ENCODE measurements at places on chromosomes 1 and 21.

DNA sequence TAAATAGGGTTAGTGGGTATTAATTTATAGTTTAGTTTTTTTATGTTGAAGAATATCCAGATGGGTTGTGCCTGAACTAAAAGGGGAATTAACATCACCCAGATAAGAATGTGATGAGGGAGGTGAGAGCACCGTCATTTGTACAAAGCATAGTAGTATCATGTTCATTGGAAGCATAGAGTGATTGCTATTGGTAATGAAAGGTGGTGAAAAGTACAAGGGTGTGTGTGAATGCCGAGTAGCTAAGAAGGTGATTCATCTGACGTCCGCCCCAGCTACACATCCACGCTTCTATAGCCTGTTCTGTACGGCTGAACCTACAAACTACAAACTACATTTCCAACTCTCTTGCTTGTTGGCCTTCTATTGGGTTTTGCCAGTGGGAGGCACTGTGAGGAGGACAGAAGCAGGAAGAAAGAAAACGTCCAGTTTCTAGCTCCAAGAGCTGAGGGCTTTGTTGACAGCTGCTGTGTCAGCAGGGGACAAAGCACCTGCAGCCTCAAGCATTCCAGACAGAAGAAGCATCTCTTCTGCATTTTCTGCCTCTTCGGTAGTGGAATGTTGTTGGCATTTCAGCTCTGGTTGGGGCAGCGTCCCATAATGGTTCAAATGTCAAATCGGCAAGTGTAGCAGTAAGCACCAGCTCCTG is 404.8 kb downstream of the KCTD3 start:
- DNase-seq, result no peak

DNA sequence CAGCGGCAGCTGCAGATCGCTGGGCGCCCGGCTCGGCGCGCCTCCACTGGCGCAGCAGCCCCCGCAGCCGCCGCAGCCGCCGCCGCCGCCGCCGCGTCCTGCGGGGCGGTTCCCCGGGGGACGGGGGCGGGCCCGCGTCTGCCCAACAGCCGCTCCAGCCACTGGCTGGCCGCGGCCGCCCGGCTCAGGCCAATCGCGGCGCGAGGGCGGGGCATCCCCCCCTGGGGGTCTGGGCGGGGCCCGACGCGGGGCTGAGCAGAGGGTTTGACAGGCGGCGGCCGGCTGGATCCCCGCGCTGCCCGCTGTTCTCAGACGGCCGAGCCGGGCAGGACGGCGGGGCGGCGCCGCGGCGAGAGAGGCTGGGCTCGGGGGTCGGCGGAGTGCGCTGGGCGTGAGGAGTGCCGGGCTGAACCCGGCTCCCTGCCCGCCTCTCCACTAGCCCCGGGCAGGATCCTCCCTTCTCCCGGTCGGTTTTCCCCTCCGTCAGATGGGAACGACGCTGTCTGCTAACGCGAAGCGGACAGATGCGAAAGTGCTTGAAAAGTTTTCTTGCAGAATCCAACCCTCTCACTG is at the start of gene GLIS1:
TSS of gene GLIS1 (minus strand) at position 56 of the 573 bp plus-strand sequence. CDS start 1,100 bp downstream, outside the sequence.
- no peak for DNase-seq

GRCh38 chr1:16198444-16199156 is 13.9 kb downstream of the ARHGEF19 start:
- no peak for DNase-seq

DNA sequence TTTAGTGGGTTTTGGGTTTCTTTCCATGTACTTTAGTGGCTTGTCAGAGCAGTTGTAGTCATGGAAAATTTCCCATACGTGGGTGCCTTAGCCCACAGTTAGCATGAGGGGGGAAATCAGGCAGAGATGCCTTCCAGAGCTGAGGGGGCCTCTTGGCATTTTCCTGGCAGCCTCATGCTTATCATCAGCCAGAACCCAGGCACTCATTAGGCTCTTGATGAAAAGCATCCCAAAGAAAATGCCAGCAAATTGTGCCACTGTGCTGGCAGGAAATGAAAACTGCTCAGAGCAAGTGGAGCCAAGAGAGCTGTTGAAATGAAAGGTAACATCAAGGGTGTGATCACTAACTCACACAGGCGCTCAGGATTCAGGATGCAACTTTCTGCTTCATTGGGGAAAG is 128.0 kb downstream of the TNNI3K start:
- no peak for DNase-seq

DNA sequence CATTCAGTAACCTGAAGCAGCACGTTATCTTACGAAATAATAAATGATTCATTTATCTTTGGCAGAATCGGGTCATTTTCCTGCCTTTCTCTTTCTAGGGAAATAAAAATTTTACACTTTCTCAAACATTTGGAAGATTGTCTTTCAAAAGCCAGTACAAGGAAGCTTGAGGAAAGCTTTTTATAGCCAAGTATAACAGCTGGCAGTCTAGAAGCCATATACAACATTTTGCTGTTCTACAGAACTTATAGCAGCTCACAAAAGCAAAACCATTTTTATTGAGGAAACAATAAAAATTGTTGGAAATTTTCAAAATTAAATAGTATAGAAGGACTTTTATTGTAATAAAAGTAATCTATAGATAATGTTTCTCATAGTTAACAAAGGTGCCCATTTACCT is 448.6 kb downstream of the SMYD3 start:
- no peak for DNase-seq

DNA sequence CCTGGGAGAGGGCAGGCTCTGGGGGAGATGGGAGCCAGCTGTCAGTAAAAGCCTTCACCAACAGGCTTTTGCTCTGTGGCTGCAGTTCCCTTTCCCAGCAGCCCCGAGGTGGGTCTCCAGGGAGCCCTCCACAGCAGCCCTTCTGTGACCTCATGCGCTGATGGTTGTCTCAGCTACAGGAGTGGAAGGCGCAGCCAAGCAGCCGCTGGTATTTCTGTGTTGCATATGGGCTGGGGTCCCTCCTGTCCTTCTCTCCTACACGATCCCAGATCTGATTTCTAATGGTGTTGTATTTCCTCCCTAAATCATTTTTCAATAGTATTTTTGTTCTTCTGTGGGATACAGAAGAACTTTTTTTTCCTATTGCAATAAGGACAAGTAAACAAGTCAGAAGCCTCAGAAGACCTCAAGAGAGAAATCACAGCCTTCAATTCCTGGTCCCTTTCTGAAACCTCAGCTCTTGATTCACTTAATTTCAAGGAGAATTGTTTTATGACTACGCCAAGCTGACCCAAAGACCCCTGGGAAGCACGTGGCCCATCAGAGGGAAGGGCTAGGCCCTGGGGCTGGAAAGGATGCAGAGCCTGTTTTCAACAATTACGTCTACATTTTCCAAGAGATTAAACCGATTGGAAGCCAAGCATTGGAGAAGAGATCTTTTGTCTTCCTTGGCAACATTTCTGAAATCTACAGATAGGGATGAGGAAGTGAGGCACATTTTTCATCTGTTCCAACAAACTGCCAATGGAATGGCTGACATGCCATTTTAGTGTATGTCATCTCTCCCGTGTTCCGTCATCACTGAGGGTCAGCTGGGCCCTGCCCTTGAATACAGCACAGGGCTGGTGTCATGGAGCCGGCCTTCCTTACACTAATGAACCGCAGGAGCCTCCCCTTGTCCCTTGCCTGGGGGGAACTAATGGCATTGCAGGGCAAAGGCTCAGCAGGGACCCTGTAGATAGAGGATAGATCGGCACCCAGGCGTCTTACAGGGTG is 42.0 kb upstream of the SCCPDH start:
- no peak for DNase-seq

DNA sequence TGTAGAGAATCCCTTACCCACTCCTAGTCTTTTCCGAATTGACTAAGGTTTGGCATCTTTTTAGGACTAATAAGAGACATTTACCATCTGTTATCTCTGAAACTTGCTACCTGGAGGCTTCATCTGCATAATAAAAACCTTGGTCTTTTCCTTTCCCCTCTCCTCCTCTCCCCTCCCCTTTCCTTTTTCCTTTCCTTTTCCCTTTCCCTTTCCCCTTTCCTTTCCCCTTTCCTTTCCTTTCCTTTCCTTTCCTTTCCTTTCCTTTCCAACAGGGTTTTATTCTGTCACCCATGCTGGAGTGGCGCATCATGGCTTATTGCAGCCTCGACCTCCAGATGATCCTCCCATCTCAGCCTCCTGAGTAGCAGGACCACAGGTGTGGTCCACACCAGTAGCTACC is 195.7 kb downstream of the RYR2 start:
- no peak for DNase-seq

DNA sequence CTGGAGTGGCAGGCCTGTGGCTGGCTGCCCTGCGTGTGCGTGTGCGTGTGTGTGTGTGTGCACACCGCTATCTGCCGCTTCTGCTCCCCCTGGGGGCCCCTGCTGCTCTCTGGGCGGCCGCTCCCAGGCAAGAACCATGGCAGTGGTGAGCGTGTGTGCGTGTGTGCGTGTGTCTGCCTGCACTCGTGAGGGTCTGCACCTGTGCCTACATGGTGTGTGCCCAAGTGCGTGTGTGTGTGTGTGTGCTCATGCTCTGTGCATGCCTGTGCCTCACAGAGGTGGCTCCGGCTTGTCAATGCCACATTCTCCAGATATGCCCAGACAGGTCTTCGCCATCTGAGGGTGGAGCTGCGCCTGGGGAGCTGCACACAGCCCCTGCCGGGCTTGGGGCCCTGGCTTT is 18.7 kb upstream of the PEX10 start:
- DNase-seq, result no peak

Data from stimulated activated CD8-positive, alpha-beta memory T cell treated with anti-CD3 and anti-CD28 coated beads, Interleukin-15, amount 100 ng/mL, for 1 hour (primary cell).